ENCODE measurements at places on chromosomes 5 and 9. TPM values are rescaled to one million over a fixed set of nuclear protein-coding genes. Genes with fewer than 3 reads are reported as not detected.

GRCh38 chr5:42285230-42285629 lies 138.0 kb upstream of the GHR start:
- no peaks in the 10 kb centered on the region for H3K36me3 ChIP-seq
- no peak overlapping the region for H3K4me3 ChIP-seq
- no peak overlapping the region for H3K27ac ChIP-seq
- H3K27me3 ChIP-seq: no peaks in the 10 kb centered on the region
- H3K4me1 ChIP-seq: no peaks in the 10 kb centered on the region

DNA sequence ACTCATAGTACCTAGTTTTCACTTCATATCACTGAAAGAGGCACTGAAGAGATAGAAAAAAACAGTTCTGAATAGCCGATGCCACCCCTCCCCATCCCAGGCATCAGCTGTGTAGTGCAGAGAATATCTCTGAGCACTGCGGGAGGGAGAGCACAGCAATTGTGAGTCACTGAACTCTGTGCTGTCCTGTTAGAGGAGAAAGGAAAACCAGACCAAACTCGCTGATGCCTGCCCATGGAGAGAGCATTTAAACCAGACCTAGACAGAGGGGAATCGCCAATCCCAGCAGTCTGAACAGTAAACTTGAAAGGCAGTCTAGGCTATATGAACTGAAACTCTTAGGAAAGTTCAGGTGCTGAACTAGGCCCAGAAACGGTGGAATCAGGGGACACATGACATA lies 120.1 kb upstream of the SLC30A5 start:
- no peak overlapping the region for H3K4me3 ChIP-seq
- H3K27ac ChIP-seq: no peak overlapping the region
- no peaks in the 10 kb centered on the region for H3K36me3 ChIP-seq

Gene NEURL1B
- 0.16 TPM for total RNA-seq

Gene EGFLAM
- not detected for total RNA-seq

- no peak overlapping the region for H3K4me3 ChIP-seq
- no peaks in the 10 kb centered on the region for H3K4me1 ChIP-seq
- no peak overlapping the region for H3K27ac ChIP-seq
- no peaks in the 10 kb centered on the region for H3K27me3 ChIP-seq
These were observed 17.0 kb downstream of the NIM1K start for GRCh38 chr5:43209060-43209459.

- no peak overlapping the region for H3K4me3 ChIP-seq
- no peak overlapping the region for H3K27ac ChIP-seq
- H3K4me1 ChIP-seq: peaks cover 70% of the 10 kb centered on the region
- H3K36me3 ChIP-seq: no peaks in the 10 kb centered on the region
These were observed 26.9 kb downstream of the ADAM19 start for GRCh38 chr5:157548513-157549282.

- H3K27me3 ChIP-seq: no peaks in the 10 kb centered on the region
- peaks cover 75% of the 10 kb centered on the region for H3K4me1 ChIP-seq
- H3K4me3 ChIP-seq: no peak overlapping the region
- DNase-seq: no peak
These were observed 23.3 kb upstream of the EEIG1 start for GRCh38 chr9:128003966-128004604.

- H3K4me3 ChIP-seq: no peak overlapping the region
- H3K36me3 ChIP-seq: no peaks in the 10 kb centered on the region
- H3K4me1 ChIP-seq: no peaks in the 10 kb centered on the region
- DNase-seq: no peak
- no peaks in the 10 kb centered on the region for H3K27me3 ChIP-seq
- no peak overlapping the region for H3K27ac ChIP-seq
These were observed 457.0 kb downstream of the PDE4D start for GRCh38 chr5:59436364-59437148.

All from CD4-positive, alpha-beta T cell (primary cell).